Chondrocyte (in vitro differentiated cells): ENCODE measurements at places on chromosomes 2 and 18. TPM values are rescaled to one million over a fixed set of nuclear protein-coding genes. Genes with fewer than 3 reads are reported as not detected.

BMP10 gene
- total RNA-seq = not detected in 3 replicates

TBR1 gene
- total RNA-seq = not detected in 3 replicates

DNA sequence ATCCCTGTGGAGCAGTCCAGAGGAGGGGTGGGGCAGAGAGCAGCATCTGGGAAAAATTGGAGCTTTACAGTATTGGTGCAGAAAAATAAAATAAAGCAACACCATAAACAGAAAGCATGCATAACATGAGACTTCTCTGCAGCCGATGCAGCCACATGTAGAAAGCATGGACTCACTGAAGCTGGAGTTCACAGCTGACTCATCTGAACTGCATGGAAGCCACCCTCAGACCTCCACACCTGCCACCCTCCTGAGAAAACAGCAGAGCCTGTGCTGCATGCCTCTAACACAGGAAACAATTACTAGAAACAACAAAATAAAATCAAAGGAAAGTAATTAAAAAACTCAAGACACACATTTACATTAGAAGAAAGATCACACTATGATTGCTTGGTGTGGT lies 169.4 kb upstream of the ALKAL2 start:
- DNase-seq = no peak
- H3K27ac ChIP-seq = no peak overlapping the region
- H3K4me3 ChIP-seq = no peak overlapping the region
- H3K27me3 ChIP-seq = peaks cover 24% of the 10 kb centered on the region

DNA sequence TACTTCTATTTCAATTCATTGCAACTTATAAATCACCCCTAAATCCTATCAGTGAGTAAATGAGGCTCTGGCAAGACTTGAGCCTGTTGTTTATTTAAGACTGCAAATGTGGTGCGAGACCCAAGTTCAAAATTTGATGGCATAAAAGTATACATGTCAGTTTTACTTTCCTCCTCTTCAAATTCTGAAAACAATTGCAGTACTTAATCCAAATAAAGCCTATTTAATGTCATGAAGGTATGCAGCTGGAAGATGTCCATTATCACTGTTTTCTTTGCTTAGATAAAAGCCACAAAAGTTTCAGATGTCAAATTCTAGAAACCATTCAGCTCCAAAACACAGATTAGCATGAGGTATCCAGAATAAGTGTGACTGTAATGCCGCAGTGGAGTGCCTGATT lies 3.3 kb downstream of the APCDD1 start:
- H3K4me3 ChIP-seq = no peak overlapping the region
- no peak overlapping the region for H3K27ac ChIP-seq
- H3K27me3 ChIP-seq = peaks cover 1% of the 10 kb centered on the region

GRCh38 chr2:111225856-111226255 lies 105.1 kb downstream of the BCL2L11 start:
- H3K4me3 ChIP-seq = no peak overlapping the region
- H3K36me3 ChIP-seq = peaks cover 26% of the 10 kb centered on the region
- H3K4me1 ChIP-seq = peaks cover 31% of the 10 kb centered on the region
- H3K27me3 ChIP-seq = no peaks in the 10 kb centered on the region
- H3K27ac ChIP-seq = no peak overlapping the region

GRCh38 chr2:32430804-32431203 lies 74.0 kb downstream of the BIRC6 start:
- H3K4me1 ChIP-seq = peaks cover 29% of the 10 kb centered on the region
- peaks cover 10% of the 10 kb centered on the region for H3K36me3 ChIP-seq
- no peak overlapping the region for H3K4me3 ChIP-seq
- no peak overlapping the region for H3K27ac ChIP-seq

DNA sequence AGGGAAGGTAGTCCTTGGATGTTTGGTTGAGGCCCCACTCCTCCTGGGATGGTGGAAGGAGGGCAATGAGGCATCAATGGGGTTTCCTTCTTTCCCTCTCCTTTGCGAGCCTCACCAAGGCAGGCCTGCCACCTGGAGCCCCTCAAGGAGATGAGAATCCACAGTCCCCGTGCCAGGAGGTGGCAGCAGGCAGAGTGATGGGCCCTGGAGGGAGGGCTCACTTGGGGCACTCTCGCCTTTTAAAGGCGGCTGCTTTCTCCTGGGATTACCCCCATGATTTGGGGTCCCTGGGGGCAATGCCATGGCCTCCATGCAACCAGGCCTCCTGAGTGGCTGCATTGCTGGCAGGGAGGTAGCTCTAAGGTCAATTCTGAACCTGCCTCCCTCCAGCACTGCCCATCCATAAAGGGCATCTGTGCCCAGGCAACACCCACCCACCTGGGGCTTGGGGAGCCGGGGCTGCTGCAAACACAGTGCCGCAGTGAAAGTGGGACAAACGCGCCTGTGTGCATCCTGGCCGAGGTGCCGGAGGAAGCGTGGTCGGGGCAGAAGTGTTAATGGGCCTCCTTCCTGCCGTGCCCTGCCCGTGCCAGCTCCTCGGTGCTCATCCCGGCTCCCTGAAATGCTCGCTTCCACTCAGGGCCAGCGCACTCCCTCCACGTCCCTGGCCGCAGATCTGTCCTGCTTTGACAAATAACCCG lies 55.9 kb downstream of the ZFP36L2 start:
- H3K4me3 ChIP-seq = no peak overlapping the region
- H3K27me3 ChIP-seq = no peaks in the 10 kb centered on the region
- no peak overlapping the region for H3K27ac ChIP-seq

GRCh38 chr2:149383340-149383739 lies 53.0 kb downstream of the LYPD6 start:
- no peaks in the 10 kb centered on the region for H3K27me3 ChIP-seq
- no peak overlapping the region for H3K27ac ChIP-seq
- DNase-seq = no peak
- H3K4me3 ChIP-seq = no peak overlapping the region
- H3K36me3 ChIP-seq = no peaks in the 10 kb centered on the region

GRCh38 chr2:241273210-241274020 lies 42.1 kb downstream of the HDLBP start:
- peak overlapping the region; percentile 69 for H3K4me3 ChIP-seq
- peaks cover 42% of the 10 kb centered on the region for H3K4me1 ChIP-seq
- DNase-seq = no peak
- peaks cover 12% of the 10 kb centered on the region for H3K36me3 ChIP-seq
- H3K27ac ChIP-seq = peak overlapping the region; percentile 91
- H3K27me3 ChIP-seq = no peaks in the 10 kb centered on the region

DNA sequence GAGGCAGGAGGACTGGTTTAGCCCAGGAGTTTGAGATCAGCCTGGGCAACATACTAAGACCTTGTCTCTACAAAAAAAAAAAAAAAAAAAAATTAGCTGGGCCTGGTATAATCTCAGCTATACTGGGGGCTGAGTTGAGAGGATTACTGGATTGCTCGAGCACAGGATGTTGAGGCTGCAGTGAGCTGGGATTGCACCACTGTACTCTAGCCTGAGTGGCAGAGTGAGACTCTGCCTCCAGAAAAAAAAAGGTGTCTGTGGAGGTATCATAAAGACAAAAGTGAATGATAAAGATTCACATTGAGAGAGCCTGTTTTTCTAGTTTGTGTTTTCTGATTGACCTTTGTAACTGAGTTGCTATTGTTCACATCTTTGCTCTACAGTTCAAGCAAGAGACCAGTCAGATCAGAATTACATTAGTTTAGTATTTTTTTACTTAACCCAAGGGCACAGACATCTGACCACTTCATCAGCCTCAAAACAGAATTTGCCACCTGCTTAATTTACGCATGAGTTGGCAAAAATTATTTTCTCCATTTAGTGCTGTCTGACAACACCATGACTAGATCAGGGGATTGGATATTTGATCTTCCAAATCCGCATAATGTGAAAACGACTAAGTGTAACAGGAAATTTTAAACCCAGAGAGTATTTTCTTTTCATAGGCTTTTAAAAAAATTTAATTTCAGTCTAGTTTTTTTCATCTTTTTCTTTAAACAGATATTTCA lies 271.0 kb downstream of the TGIF1 start:
- no peaks in the 10 kb centered on the region for H3K27me3 ChIP-seq
- H3K27ac ChIP-seq = no peak overlapping the region
- DNase-seq = no peak
- no peaks in the 10 kb centered on the region for H3K4me1 ChIP-seq

DNA sequence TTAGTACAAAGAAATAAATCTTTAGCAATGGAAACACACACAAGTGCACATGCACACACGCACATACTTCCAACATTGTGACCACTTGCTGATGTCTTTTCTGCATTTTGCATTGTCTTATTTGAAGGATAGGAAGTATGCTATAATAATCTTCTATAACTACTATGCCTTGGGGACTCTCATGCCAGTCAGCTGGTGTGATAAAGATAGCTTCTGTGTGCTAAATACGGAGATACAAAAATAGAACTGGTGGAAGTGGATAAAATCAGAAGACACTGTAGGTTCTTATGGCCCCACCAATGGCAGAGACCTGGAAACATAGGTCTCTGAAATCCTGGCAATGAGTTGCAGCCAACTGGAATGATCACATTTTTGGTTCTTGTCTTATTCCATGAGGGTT lies 31.5 kb upstream of the RASGRP3 start:
- H3K27ac ChIP-seq = peak overlapping the region; percentile 60
- no peaks in the 10 kb centered on the region for H3K36me3 ChIP-seq

PLCD4 gene
- total RNA-seq = 4.1 to 8.6 TPM (median 5.0 TPM) in 3 replicates

DNA sequence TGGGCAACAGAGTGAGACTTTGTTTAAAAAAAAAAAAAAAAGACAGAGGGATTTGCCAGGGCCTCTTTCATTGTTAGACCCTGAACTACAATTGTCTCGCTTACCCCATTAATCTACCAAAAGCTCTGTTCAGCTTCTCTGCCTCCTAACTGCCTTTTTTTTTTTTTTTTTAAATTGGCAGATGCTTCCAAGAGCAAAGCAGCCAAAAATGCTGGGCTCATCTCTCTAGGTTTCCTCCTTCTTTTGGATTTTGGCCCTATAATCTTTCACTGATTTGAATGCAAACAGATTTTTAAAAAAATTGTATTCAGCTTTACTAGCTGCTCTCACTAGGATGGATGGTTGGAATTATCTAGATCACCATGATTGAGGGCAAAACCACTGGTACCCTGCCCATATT lies 33.2 kb upstream of the RAPGEF4 start:
- no peak for DNase-seq
- H3K27ac ChIP-seq = no peak overlapping the region
- no peaks in the 10 kb centered on the region for H3K36me3 ChIP-seq
- peaks cover 33% of the 10 kb centered on the region for H3K4me1 ChIP-seq

DNA sequence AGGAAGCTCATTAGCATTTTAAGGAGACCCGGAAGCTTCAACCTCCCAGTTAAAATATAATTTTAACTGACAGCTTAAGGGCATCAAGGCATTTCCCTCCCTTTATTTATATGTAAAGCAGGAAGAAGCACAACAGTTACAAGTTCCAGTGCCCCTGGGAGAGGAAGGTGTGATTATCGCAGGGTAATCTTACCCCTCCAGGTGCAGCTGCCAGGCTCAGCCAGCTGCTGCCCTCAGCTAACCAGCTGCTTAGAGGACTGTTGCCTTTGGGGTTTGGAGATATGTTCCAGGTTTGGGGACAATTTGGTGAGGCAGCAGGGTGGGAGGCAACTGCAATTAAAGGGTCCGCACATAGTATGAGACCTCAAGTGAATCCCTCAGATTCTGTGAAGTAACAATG lies 55.3 kb upstream of the SETBP1 start:
- H3K4me1 ChIP-seq = peaks cover 6% of the 10 kb centered on the region
- no peak for DNase-seq
- no peak overlapping the region for H3K27ac ChIP-seq
- H3K27me3 ChIP-seq = no peaks in the 10 kb centered on the region
- no peaks in the 10 kb centered on the region for H3K36me3 ChIP-seq
- H3K4me3 ChIP-seq = no peak overlapping the region

ADRA2B gene
- total RNA-seq = 0.07 TPM in 1 of 3 replicates, not detected in the others

SERPINB4 gene
- not detected in 3 replicates for total RNA-seq
